ENCODE measurements at places on chromosomes 4 and X.

DNA sequence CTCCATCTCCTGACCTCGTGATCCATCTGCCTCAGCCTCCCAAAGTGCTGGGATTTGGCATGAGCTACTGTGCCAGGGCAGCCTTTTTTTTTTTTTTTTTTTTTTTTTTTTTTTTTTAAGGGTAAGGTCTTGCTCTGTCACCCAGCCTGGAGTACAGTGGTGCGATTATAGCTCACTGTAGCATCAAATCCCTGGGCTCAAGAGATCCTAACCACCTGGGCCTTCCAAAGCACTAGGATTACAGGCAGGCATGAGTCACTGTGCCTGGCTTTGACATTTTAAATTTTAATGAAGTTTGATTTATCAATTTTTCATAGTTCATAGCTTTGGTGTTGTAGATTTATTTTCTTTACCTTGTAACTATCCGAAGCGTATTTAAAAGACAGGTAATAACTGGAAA lies 17.8 kb upstream of the OCIAD2 start:
- no peak for DNase-seq

- no peak for DNase-seq
These were observed 91.7 kb downstream of the SMIM20 start for GRCh38 chr4:26005764-26006163.

GRCh38 chrX:54817220-54817820 lies 9.8 kb downstream of the MAGED2 start:
- peak; percentile 11 for DNase-seq

DNA sequence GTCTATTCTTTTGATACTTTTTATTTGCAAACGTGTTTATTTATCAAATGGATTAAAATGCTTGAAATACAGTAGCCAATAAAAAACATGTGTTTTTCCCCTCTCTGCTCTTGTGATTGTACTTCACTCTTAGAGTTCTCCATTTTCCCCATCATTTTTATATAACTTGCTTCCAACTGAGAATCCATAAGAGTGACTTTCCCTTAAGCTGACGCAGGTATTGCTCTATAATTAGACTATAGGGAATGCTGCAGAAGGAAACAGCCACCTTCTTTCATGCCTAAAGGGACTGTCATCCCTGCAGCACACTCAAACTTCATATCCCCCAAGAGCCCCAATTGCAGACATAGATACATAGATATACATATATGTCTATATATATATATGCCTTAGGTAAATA lies 456.9 kb downstream of the ADGRL3 start:
- no peak for DNase-seq

DNA sequence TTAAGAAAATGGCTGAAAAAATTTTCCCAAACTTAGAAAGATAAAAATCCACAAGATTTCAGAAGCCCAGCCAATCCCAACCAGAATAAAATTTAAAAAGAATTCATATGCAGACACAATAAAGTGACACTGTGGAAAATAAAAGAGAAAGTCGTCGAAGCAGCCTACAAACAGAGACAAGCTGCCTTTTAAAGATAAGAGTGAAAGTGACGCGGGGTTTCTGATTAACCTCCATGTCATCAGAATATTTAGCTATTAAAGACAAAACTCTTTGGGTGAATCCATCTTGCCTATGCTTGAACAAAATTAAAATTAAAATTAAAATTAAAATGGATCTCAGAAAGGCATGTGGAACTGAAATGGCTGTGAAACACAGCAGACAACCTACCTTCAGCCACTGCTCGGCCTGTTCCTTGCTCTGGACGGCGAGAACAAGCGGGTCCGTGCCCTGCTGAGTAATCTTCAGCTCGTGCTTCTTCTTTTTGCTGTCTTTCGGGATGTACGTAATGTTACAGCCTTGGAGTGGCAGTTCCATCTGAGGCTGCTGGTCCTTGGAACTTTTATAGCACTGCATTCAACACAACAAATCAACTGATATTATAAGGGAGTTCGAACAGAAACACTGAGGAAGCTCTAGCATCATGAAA lies 101.4 kb downstream of the AFAP1 start:
- no peak for DNase-seq

DNA sequence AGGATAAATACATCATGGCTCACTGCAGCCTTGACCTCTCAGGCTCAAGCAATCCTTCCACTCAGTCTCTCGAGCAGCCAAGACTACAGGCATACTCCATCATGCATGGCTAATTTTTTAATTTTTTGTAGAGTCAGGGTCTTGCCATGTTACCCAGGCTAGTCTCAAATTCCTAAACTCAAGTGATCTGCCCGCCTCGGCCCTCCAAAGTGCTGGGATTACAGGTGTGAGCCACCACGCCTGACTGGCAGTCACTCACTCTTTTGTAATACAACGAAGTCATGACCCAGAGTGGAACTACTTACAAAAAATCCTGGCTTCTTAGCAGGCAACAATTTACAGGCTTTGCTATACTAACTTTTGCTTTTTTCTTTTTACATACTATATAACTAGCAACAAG lies 100.7 kb upstream of the MAP3K15 start:
- DNase-seq: no peak

DNA sequence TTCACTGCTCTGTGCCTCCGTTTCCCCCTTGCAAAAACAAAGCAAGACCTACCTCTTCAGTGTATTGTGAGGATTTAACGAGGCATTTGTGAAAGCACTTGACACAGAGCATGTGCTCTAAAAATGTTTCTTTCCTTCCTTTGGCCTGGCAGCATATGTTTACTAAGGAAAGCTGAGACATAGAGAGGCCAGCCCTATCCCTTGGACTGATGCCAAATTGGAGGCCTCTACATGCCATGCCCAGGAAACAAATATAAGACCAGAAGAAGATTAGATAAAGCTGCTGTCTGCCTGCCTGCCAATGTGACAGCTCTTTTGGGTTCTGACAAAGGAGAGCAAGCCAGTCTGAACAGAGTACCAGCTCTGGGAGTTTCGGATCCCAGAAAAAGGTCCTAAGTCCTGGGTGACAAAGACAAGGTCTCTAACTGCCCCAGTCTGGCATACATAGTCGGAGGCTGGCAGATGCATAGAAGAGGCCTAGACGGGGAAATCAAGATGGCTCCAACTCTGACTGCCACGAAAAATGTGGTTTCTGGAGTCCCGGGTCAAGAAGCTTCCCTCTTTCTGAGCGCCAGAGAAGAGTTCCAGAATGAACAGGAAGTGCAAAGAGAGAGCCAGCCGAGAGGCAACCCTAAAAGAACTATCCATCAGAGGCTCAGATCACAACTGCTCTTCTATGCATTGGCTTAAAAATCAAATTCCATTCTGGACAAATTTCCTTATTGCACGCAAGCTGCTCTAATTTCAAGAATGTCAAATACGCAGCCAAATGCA lies 25.8 kb downstream of the OTUD6A start:
- DNase-seq: peak; percentile 48

GRCh38 chr4:89140168-89140759 lies 28.9 kb downstream of the TIGD2 start:
- DNase-seq: no peak

DNA sequence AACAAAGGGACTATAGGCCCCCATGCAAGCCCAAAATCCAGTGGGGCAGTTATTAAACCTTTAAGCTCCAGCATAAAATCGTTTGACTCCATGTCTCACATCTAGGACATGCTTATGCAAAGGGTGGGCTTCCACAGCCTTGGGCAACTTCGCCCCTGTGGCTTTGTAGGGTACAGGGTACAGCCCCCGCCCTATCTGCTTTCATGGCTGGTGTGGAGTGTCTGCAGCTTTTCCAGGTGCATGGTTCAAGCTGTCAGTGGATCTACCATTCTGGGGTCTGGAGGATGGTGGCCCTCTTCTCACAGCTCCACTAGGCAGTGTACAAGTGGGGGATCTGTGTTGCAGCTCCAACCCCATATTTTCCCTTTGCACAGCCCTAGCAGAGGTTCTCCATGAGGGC lies 559.8 kb upstream of the TECRL start:
- no peak for DNase-seq

DNA sequence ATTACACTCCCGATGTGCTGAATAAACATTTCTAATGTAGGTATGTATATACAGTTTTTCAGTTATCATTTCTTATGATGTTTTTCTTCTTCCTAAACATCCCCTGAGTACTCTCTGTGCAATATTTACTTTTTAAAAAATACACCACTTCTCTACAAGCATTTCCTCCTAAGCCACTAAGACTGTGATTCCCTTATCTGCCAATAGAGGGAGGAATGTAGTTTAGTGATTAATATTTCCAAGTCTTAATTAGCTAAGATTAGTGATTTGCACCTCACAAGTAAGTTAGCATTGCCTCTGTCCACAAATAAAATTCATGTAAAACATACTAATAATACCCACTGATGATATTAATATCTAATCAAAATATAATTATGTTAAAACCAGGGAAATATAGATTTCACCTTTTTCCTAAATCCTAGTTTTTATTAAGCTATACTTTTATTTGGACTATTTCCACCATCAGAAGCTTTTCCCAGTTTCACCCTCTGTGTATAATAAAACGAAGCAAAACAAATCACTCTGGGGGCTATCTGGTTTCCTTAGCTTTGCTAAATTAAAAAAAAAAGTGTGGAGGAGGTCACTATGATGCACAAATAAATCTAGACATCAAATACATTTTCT lies 909.1 kb downstream of the FAT4 start:
- peak; percentile 32 for DNase-seq

- peak; percentile 67 for DNase-seq
These were observed 31.9 kb downstream of the CPEB2 start for GRCh38 chr4:15034071-15034764.

GRCh38 chr4:6465955-6466354 lies 6.5 kb downstream of the PPP2R2C start:
- DNase-seq: no peak

DNA sequence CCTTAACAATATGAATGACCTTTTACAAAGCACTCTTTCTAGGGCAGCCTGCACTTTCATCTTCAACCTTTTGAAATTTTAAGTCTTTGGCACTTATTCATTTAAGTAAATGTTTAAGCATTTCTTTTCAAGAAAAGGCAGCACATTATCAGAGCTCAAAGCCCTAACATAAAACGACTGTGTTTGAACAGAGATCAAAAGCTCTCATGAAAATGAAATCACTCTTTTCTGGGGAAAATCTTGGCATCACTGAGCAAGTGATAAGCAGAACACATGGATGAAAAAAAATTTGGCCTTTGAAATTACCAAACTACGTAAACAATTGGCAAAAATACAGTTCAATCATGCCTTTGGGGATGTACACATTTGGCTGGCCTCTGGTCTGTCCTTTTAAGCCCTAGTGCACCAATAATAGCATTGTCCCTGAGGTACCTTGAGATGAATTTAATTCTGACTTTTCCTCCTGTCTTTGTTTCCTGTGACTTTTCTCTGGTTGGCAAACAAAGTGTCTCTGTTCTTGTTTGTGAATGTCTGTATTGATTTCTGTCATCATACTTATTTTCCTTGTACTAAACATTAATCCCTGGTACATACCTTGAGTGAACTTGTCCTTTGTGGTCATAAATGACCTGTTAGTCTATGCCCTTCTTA lies 12.9 kb upstream of the ODAM start:
- no peak for DNase-seq

- DNase-seq: no peak
These were observed 775 bp downstream of the KCTD8 start for GRCh38 chr4:44447563-44448504.

Measured in fibroblast of skin of scalp (primary cell).